Calu3 (cell line): ENCODE measurements at places on chromosomes 6 and 20. TPM values are rescaled to one million over a fixed set of nuclear protein-coding genes. Genes with fewer than 3 reads are reported as not detected.

GRCh38 chr6:72999995-73000394 lies 225.3 kb downstream of the KHDC1L start:
- DNase-seq: no peak
- no peak overlapping the region for H3K4me3 ChIP-seq
- no peaks in the 10 kb centered on the region for H3K36me3 ChIP-seq
- no peaks in the 10 kb centered on the region for H3K27me3 ChIP-seq
- H3K27ac ChIP-seq: no peak overlapping the region

DNA sequence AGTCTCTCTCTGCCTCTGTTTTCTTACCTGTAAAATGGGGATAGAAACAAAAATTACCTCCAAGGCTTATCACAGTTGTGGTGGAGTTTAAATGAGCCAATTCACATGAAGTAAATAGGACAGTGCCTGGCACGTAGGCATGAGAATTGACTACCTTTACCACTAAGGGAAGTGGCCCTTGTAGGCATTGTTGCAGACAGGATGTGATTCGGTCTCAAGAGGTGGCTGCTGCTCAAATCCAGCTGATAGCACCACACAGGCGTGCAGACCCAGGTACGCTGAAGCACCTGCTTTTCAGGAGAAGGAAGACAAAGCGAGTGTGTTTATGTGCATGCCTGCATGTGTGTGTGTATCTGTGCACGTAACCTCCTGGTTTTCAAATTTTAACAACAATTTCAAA lies 108.6 kb downstream of the EYA2 start:
- peaks cover 55% of the 10 kb centered on the region for H3K27me3 ChIP-seq
- DNase-seq: no peak
- H3K4me3 ChIP-seq: no peak overlapping the region
- H3K4me1 ChIP-seq: peaks cover 7% of the 10 kb centered on the region

DNA sequence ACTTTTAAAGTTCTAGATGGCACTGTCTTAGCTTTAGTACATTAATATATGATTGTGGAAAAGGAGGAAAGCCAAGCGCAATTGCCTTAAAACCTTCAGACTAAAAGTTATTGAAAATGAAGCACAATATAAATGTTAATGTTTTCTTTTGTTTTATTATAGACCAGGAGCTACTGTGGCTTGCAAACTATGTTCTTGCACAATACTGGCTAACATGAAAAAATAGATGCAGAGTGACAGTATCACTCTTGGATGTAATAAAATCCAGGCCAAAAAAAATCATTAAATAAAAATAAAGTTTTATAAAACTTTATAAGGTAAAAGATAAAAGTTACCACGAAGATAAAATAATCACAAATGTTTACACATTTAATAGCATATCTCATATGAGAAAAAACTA lies 18.3 kb upstream of the PLN start:
- H3K36me3 ChIP-seq: no peaks in the 10 kb centered on the region
- no peak overlapping the region for H3K27ac ChIP-seq
- H3K27me3 ChIP-seq: no peaks in the 10 kb centered on the region
- DNase-seq: no peak
- H3K4me3 ChIP-seq: no peak overlapping the region

- H3K27me3 ChIP-seq: no peaks in the 10 kb centered on the region
- DNase-seq: peak; percentile 38
- H3K4me3 ChIP-seq: peak overlapping the region; percentile 53
Measured at GRCh38 chr6:157613011-157613522, 210.0 kb upstream of the SNX9 start.

- H3K4me3 ChIP-seq: no peak overlapping the region
- no peaks in the 10 kb centered on the region for H3K27me3 ChIP-seq
- H3K36me3 ChIP-seq: no peaks in the 10 kb centered on the region
Measured at GRCh38 chr6:122361314-122361979, 38.0 kb upstream of the HSF2 start.

The VPS52 gene
- total RNA-seq: 99.7 and 104 TPM in 2 replicates

- H3K4me3 ChIP-seq: peak overlapping the region; percentile 54
- H3K27ac ChIP-seq: peak overlapping the region; percentile 92
- H3K36me3 ChIP-seq: no peaks in the 10 kb centered on the region
- no peaks in the 10 kb centered on the region for H3K27me3 ChIP-seq
- DNase-seq: peak; percentile 33
- peaks cover 34% of the 10 kb centered on the region for H3K4me1 ChIP-seq
Measured at GRCh38 chr6:138593124-138593877, 94.0 kb upstream of the NHSL1 start.

The DLL1 gene
- 0.12 and 0.14 TPM in 2 replicates for total RNA-seq

- DNase-seq: peak; percentile 97
- H3K4me1 ChIP-seq: peaks cover 10% of the 10 kb centered on the region
- no peaks in the 10 kb centered on the region for H3K36me3 ChIP-seq
- H3K4me3 ChIP-seq: no peak overlapping the region
- H3K27ac ChIP-seq: no peak overlapping the region
Measured at GRCh38 chr20:43749734-43750294, 23.0 kb upstream of the GTSF1L start.

- no peak overlapping the region for H3K4me3 ChIP-seq
- H3K27ac ChIP-seq: no peak overlapping the region
- H3K36me3 ChIP-seq: no peaks in the 10 kb centered on the region
- no peaks in the 10 kb centered on the region for H3K27me3 ChIP-seq
- DNase-seq: no peak
Measured at GRCh38 chr6:114897536-114897935, 554.7 kb upstream of the HS3ST5 start.

The TGM3 gene
- total RNA-seq: not detected in 2 replicates

DNA sequence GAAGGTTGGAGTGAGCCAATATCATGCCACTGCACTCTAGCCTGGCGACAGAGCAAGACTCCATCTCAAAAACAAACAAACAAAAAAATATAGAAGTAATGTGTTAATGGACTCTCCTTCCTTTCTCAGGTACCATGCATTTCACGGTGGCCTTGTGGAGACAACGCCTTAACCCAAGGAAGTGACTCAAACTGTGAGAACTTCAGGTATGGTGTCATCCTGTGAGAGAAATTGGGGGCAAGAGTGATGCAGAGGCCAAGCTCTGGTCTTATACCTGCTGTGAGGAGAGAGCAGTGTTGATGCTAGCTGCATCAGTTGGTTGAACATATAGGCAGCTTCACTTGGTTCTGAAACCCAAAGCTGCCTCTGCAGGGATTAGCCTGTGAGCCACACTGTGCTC lies 6.2 kb downstream of the ITCH start:
- no peak overlapping the region for H3K27ac ChIP-seq
- no peak for DNase-seq
- H3K27me3 ChIP-seq: no peaks in the 10 kb centered on the region
- H3K4me1 ChIP-seq: peaks cover 42% of the 10 kb centered on the region

DNA sequence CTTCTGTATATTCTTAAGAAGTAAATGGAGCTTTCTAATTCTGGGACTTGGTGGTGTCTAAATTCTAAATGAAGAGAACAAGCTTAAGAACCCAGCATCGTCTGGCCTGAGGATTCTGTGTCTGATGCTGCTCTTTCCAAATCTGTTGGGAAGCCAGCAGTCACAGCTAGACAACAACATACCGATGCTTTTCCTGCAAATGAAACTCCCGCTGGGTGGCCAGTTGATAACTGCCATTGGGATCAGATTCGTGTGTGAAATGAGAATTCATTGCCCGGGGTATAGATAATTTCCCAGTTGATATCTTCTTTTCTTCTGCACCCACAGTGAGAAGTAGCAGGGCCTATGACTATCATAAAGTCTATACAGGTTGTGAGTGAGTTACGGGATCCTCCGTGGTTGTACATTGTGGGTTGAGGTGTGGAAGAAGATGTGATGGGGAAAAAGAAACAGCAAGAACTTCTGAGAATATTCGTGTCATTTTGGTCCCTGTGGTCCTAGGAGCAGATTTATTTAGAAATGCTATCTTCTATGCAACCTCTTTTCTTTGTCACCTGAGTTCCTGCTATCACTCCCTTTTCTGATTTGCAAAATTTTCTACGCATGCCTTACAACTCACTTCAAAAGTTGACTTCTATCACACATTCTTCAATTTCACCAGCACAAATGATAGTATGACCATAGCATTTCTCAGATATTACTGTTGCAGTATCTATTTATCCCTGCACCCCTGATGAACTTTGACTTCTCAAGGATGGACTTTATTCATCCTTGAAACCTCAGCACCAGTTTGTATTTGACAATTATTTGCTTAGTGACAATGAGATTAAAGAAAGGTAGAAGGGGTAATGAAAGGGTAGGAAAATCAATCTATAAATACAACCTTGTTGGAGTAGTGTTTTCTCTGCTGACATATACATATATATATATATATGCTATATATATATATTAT lies 10.4 kb downstream of the NOX3 start:
- peak overlapping the region; percentile 39 for H3K27ac ChIP-seq
- H3K4me3 ChIP-seq: no peak overlapping the region
- H3K27me3 ChIP-seq: no peaks in the 10 kb centered on the region
- no peaks in the 10 kb centered on the region for H3K36me3 ChIP-seq
- no peak for DNase-seq
- no peaks in the 10 kb centered on the region for H3K4me1 ChIP-seq

- no peaks in the 10 kb centered on the region for H3K27me3 ChIP-seq
- peaks cover 20% of the 10 kb centered on the region for H3K4me1 ChIP-seq
- no peaks in the 10 kb centered on the region for H3K36me3 ChIP-seq
- H3K27ac ChIP-seq: peak overlapping the region; percentile 66
- DNase-seq: peak; percentile 66
Measured at GRCh38 chr6:81172056-81172740, 580.3 kb downstream of the TENT5A start.

The FOXO3 gene
- total RNA-seq: 44.1 and 45.5 TPM in 2 replicates

The APCDD1L gene
- total RNA-seq: not detected in 2 replicates

The ZBP1 gene
- total RNA-seq: 2.9 and 12.5 TPM in 2 replicates

GRCh38 chr6:12844284-12845223 lies 128.0 kb downstream of the PHACTR1 start:
- H3K36me3 ChIP-seq: no peaks in the 10 kb centered on the region
- no peak overlapping the region for H3K27ac ChIP-seq
- no peak for DNase-seq
- peaks cover 12% of the 10 kb centered on the region for H3K27me3 ChIP-seq
- no peak overlapping the region for H3K4me3 ChIP-seq

DNA sequence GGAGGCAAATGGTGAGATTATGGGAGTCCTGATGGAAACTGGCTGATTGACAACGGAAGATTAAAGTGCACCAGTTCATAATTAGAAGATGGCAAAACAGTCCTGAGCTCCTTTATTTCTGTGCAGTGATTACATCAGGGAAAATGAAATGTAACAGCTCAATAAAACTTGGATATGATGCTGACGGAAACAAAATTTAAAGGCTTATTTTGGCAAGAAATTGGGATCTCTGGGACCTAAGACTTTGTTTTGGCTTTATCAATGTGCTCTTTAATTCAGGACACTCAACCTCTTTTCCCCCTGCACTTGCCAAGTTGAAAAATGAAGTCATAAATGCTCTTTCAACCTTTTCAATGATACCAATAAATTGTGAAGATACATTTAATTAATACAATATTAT lies 226.8 kb downstream of the C6orf118 start:
- H3K27me3 ChIP-seq: no peaks in the 10 kb centered on the region
- no peak for DNase-seq
- H3K4me3 ChIP-seq: no peak overlapping the region
- H3K27ac ChIP-seq: no peak overlapping the region
- no peaks in the 10 kb centered on the region for H3K4me1 ChIP-seq

GRCh38 chr6:164258421-164258820 lies 843.9 kb downstream of the QKI start:
- H3K4me3 ChIP-seq: no peak overlapping the region
- H3K36me3 ChIP-seq: no peaks in the 10 kb centered on the region
- no peaks in the 10 kb centered on the region for H3K4me1 ChIP-seq
- H3K27me3 ChIP-seq: no peaks in the 10 kb centered on the region
- no peak overlapping the region for H3K27ac ChIP-seq

DNA sequence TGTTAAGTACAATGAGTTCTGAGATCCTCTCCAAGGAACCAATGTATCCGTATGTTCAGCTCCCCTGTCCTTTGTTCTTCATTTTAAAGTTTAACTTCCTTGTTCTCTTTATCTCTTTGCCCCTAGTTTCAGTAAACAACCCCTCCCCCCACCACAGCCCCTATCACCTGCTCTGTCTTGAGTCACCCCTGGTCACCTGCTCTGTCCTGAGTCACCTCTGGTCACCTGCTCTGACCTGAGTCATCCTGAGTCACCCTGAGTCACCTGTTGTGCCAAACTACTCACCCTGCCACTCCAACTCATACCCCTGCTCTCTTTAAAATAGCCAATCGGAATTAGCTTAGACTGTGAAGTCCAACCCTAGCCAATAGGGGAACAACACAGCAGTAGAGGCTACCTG lies 288.7 kb upstream of the CDYL start:
- DNase-seq: peak; percentile 63
- H3K4me1 ChIP-seq: peaks cover 9% of the 10 kb centered on the region
- peaks cover 13% of the 10 kb centered on the region for H3K36me3 ChIP-seq
- peak overlapping the region; percentile 81 for H3K27ac ChIP-seq

The VIP gene
- not detected in 2 replicates for total RNA-seq

- no peaks in the 10 kb centered on the region for H3K36me3 ChIP-seq
- DNase-seq: peak; percentile 87
- H3K27me3 ChIP-seq: peaks cover 1% of the 10 kb centered on the region
- H3K4me1 ChIP-seq: peaks cover 8% of the 10 kb centered on the region
- H3K27ac ChIP-seq: no peak overlapping the region
- no peak overlapping the region for H3K4me3 ChIP-seq
Measured at GRCh38 chr6:35327349-35328027, 14.9 kb upstream of the PPARD start.

The TRIM15 gene
- total RNA-seq: 11.8 and 13.5 TPM in 2 replicates

GRCh38 chr20:37649017-37649416 lies 44.8 kb upstream of the CTNNBL1 start:
- no peak for DNase-seq
- H3K4me3 ChIP-seq: no peak overlapping the region
- H3K36me3 ChIP-seq: no peaks in the 10 kb centered on the region
- H3K27ac ChIP-seq: no peak overlapping the region
- peaks cover 9% of the 10 kb centered on the region for H3K4me1 ChIP-seq

DNA sequence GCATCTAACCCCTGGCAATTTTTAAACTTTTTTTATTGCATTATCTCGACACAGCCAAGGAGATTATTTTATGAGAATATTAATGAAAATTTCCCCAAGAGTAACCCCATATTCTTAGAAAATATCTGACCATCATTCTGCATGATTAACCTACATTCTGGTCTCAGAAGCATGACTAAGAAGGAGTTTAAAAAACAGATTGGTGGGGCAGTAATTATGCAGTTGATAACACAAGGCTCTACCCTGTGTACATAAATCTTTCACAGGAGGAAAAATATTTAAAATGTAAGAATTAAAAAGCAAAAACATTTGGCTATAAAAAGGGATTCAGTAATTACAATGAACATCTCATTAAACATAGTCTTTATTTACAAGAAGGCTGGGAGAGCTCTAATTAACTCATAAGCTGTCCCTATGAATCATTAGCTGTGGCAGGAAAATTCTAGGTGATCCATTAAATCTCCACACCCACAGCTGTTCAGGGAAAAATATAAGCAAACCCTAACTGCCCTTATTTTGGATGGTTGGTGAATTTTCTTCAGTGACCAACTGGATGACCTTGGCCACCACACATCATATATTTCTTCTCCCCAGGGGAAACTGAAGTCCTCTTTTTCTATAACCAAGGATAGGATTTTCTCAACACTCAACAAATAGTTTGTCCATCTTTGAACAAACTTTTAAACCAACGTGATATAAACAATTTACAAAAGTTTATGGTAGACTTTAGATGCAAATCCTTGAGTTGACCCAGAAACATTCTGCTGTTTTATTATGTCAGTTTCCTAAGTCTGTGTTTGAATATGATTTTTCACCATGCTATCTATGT lies 59.5 kb downstream of the PDE7B start:
- no peak overlapping the region for H3K4me3 ChIP-seq
- no peak overlapping the region for H3K27ac ChIP-seq
- H3K27me3 ChIP-seq: no peaks in the 10 kb centered on the region
- DNase-seq: no peak
- no peaks in the 10 kb centered on the region for H3K36me3 ChIP-seq

GRCh38 chr6:22726966-22727365 lies 157.6 kb downstream of the HDGFL1 start:
- no peak overlapping the region for H3K4me3 ChIP-seq
- H3K4me1 ChIP-seq: no peaks in the 10 kb centered on the region
- no peaks in the 10 kb centered on the region for H3K36me3 ChIP-seq
- no peaks in the 10 kb centered on the region for H3K27me3 ChIP-seq
- DNase-seq: no peak
